Kidney (tissue), 22 donors: ENCODE measurements at places on chromosomes 3 and 15.

- no peak for DNase-seq
Measured at GRCh38 chr3:196093317-196094111, 11.6 kb upstream of the TFRC start.

GRCh38 chr3:195873281-195873887 lies 35.0 kb downstream of the TNK2 start:
- DNase-seq, result peak; percentile 71

DNA sequence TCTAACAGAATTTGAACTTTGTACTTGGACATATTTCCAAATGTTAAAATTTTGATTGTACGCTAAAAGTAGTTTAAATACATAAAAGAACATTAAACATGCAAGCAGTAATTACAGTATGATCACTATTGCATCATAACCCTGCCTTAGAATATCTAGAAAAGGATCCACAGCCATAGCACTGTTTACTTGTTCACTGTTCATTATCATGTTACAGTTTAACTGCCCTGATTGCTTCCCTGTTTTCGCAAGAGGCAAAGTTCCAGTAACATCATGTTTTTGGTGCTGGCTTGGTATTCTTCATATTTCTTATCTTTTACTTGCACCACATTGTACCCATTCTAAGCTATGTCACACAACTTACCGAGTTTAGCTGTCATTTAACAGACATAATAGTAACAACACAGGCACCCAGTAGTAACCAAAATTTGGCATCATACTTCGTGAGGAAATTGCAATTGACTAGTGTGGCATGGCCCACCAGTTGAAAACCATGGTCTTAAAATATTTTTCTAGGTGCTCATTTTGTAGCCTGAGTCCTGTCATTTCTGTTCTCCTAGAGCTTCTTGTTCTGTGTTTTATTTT lies 13.3 kb upstream of the TMEM87A start:
- DNase-seq, result no peak

GRCh38 chr3:148937467-148938255 lies 53.7 kb upstream of the GYG1 start:
- DNase-seq, result no peak

DNA sequence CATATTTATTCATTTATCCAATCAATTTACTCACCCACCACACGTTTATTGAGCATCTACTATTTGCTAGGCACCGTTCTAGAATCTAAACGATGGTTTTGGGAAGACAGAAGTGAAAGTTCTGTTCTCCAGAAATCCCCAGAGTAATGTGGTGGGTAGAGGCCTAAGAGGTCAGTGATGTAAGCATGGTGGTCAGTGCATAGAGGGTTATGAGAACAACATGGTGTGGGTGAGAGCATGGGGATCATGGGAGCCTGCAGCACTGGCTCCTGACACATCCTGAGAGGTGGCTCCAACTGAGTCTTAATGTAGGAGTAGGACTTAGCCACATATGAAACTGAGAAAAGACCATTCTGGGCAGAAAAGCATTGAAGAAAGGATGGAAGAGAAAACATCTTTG lies 85.3 kb upstream of the TNFAIP8L3 start:
- DNase-seq, result no peak

- DNase-seq, result no peak
Measured at GRCh38 chr3:171644681-171645080, 165.6 kb downstream of the PLD1 start.

- peak; percentile 51 for DNase-seq
Measured at GRCh38 chr3:5096336-5097008, 25.6 kb upstream of the ARL8B start.

DNA sequence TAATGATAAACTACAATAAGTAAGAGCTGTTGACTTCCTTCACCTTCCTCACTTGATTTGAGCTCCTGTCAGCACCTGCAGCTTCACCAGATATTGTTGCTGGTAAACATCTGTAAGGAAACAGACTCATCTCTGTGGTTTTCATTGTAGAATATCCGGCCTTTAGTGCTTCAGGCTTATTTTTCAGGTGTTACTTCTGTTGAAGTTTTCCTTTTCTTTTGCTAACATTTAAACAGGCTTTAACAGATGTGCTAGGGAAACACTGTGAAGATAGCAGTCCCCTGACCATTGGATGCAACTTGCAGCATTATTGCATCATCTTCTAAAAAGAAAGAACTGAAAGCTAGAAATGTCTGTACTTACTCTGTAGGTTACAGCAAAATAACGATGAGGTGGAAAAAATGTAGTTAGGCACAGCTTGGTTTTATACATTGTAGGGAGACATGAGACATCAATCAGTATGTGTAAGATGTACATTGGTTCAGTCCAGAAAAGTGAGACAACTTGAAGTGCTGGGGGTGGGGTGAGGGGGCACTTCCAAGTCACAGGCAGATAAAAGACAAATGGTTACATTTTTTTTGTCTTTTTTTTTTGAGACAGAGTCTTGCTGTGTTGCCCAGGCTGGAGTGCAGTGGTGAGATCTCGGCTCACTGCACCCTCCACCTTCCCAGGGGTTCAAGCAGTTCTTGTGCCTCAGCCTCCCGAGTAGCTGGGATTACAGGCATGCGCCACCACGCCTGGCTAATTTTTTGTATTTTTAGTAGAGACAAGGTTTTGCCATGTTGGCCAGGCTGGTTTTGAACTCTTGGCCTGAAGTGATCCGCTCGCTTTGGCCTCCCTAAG lies 10.2 kb downstream of the EDEM1 start:
- no peak for DNase-seq

- DNase-seq, result no peak
Measured at GRCh38 chr3:157075693-157076420, 84.1 kb downstream of the CCNL1 start.

DNA sequence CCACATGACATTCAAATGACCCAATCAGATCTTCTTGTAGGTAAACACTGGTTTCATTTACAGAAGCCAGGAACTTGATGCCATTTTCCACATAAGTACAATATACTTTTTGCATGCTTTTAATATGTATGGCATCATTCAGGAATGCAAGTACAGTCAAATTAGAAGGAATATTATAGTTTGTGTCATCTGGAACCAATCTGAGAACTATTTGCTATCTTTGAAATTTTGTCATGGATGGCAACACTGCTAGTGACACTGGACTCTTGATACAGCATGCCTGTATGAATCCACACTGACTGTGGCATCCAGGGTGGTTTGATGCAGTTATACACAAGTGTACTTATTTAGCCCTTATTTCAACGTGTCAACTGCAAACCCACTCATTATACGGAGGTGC lies 141.6 kb downstream of the EBLN2 start:
- DNase-seq, result no peak

- DNase-seq, result no peak
Measured at GRCh38 chr15:74709892-74710291, 14.1 kb upstream of the EDC3 start.

DNA sequence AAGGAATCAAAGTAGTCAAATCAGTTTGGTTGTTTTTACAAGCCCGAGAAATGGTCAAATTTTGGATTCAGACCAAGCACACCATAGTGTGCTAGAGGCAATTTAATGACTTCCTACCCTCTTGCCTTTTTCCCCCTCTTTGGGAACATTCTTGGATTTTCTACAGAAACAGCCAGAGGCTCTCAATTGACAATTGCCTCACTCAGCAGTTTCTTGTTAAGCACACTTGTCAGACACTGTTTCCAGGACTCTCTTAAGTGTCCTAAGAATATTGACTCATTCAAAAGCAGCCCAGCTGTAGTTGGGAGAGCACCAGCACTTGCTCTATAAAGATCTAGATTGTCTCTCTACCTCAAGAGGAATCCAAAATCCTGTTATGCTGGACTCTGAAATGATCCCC lies 1.5 kb upstream of the SLC35G2 start:
- DNase-seq, result no peak

DNA sequence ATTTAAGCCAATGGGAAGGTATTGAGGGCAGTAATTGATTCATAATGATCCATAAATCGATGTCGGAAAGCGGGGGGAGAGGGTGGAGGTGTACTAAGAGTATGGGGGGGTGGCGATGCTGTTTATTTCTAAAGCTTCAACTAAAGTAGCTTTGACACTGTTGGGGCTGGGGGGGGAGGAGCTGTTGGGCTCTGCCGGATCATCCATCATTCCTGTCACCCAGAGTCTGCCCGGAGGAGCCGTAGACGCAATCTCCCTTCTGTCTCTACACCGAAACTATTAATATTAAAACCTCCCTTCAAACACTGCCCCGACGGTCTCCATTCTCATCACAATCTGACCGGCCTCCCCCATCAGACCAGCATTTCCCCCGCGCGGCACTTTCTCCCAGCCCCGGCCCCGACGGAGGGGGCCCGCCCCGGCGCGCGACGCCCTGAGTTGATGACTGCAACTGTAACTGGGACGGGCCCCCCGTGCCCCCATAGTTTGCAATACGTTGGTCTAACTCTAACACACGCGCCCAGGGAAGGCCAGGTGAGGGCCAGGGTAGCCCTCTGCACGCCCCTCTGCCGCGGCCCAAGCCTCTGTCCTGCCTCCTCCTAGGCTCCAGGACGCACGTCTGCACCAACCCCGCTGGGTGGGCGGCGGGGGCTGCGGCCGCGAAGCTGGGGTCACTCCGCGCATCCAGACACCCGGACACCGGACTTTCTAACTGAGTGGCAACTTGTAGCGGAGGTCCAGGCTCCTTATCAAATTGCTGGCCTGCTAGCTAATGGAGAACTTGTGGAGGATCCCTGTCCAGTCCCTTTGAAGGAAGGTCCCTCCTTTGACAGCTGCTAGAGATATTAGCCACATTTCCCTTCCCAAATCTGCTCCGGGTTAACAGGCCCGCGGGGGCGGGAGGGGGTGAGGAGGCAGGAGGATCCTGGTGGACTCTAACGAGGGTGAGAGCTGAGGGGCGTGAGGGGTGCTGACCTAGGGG lies 212.0 kb downstream of the MEIS2 start:
- peak; percentile 75 for DNase-seq

DNA sequence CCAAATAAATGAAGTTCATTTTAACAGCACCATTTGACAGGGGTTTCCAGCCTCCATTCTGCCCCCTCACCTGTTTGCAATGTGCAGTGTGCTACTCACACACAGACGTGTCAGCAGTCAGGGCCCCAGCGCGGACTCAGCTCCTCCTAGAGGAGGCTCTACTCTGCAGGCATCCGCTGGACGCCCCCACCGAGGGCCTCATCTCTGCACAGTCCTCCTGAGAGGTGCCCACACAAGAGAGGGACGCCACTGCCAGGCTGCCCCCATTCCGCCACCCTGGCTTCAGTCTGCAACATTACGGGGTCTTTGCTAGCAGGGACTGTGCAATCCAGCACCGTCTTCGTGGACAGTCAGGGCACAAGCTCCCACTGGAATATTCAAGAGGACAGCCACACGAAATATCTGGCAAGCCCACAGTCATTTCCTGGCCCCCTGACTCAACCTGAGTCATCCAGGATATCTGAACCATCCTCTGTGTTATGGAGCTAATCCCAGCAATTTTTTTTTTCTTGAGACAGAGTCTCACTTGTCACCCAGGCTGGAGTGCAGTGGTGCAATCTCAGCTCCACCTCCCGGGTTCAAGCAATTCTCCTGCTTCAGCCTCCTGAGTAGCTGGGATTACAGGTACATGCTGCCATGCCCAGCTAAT lies 255.0 kb downstream of the OCA2 start:
- DNase-seq, result no peak

DNA sequence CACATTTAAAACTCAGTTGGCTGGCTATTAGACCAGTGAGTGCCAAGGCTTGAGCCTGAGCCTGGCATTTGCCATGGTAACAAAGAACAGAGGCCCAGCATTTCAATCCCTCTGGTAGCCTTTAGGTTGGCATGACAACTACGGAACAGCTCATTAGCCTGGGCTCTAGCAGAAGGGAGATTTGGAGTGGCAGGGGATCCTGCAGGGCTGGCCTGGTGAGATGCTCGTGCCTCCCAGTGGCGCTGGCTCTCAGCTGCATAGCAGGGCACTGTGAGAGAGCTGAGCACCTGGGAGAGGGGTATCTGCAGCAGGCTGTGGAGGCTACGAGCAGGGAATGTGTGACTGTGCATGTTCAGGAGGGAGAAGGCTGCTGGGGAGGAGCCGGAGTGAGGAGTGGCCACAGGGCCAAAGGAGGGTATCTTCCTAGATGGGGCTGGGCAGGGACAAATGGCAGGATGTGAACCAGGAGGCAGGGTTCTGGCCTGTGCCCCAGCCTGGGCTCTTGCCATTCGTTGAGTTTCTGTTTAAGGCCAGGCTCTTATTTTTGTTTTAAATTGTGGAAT lies 5.6 kb upstream of the ABTB1 start:
- DNase-seq, result no peak

GRCh38 chr3:143831208-143831607 lies 17.1 kb downstream of the SLC9A9 start:
- no peak for DNase-seq

GRCh38 chr3:172913911-172914655 lies 163.6 kb downstream of the ECT2 start:
- DNase-seq, result no peak

DNA sequence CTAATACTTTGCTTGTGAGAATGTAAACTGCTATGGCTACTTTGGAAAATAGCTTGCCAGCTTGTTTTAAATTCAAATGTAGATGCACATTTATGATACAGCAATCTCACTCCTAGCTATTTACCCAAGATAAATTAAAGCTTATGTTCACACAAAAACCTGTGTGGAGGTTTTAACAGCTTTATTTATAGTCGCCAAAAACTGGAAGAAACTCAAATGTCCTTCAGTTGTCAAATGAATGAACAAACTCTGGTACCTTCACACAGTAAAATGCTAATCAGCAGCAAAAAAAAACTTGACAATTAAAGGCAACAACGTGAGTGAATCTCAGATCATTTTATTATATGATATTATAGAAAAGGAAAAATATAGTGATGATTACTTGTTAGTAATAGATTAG lies 248.6 kb upstream of the NECTIN3 start:
- DNase-seq, result no peak

DNA sequence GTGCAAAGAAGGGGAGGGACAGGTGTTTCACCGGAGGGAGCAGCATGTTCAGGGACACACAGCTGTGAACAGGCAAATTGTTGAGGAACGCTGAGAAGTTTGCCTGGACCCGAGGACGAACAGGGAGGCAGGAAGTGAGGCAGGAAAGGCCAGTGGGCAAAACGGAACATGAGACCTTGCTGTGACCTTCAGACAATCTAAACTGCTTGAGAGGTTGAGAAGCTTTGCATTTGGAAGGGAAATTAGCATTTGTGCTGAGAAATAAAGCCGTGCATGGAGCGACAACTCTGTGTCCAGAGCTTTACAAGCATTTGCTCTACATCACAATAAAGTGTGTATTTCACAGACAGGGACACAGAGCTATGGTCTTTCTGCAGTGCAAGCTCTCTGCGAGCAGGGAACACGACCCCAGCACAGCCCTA lies 47.9 kb downstream of the CDC25A start:
- peak; percentile 53 for DNase-seq

- DNase-seq, result no peak
Measured at GRCh38 chr15:68921926-68922325, 8.4 kb upstream of the SPESP1 start.

GRCh38 chr3:139032326-139033002 lies 11.7 kb upstream of the PRR23B start:
- DNase-seq, result no peak
